CD4-positive, alpha-beta T cell treated with Interleukin-15 for 1 hour (primary cell): ENCODE measurements at places on chromosomes 3 and 15.

DNA sequence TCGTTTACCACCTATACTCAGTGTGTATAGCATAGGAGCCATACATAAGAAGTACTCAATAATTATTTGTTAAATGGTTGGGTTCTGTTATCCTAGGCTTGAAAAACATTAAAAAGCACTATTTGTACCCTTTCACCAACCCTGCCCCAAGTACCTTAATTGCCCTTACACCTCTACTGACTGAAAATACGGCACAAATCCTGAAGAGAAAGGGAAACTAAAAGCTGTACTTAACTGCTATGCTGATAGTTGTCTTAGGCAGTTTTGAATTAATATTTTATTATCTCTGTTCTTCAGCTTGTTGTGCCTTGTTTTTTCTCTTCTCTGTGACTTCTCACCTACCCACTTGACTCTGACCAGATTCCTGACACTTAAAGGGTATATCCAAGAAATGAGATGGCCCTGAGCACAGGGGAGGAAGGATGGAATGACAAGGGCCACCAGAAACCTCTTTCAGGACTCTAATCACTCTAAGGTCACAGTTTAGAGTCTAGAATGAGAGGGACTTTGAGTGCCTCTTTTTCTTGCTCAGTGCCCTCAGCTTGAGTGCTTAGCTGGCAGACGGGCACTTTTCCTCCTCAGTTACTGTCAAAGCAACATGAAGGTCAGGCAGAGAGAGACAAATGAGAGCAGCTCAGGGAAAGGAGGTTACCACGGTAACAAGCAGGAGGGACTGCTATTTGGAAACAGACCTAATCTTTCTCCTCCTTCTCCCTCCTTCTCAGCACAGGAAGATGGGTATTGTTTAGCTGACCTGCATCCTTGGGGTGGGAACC is 136.5 kb downstream of the ZNF609 start:
- DNase-seq, result no peak

- DNase-seq, result no peak
These were observed 132.6 kb upstream of the LIPC start for GRCh38 chr15:58298879-58299850.

- no peak for DNase-seq
These were observed 144.0 kb downstream of the SEMA6D start for GRCh38 chr15:47861111-47861903.

- DNase-seq, result no peak
These were observed 643.0 kb upstream of the GOLIM4 start for GRCh38 chr3:168738527-168739325.

DNA sequence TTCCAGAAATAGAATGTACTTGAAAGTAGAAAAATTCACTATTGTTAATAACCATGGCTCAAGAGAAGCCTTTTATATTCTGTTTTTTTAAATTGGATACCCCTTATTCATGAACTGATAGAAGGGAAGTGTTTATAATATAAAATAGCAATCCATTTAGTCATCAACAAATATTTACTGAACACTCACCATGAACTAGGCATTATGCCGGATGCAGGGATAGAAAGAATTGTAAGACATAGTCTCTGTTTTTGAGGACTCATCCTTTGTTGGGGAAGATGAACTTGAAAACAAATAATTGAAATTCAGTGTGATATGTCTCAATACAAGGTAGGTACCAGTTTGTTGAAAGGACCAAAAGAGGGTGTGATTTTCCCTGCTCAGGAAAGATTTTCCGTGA is 160.9 kb upstream of the SATB1 start:
- no peak for DNase-seq

- no peak for DNase-seq
These were observed 48.1 kb downstream of the PYDC2 start for GRCh38 chr3:191509078-191509477.

DNA sequence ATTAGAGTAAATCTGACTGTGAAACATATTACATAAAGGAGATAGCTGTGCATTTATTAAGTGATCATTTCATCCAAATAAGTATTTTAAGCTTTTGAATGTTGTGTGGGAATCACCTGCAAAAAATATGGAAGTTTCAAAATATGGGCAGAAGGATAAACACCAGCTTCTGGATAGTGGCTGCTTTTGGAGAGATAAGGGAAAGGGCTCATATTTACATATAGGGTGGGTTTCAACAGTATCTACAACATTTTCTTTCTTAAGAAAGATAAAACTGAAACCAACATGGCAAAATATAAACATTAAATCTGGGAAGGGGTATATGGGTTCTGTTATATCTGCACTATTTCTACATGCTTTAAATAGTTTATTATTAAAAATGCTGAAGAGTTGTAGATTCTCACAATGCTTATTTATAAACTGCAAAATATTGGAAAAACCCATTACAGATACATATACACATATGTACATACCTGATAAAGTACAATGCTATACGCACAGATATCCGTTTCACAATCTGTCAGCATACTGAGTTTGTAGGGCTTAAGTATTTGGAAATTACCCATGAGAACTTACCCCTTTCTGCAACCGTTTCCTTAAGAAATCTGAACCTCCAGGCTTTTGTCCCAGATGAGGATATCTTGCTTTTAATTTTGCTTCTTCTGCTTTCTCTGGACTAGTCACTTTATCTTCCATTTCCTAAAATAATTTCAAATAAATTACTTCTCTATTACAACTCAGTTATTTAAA is 12.1 kb downstream of the ARPP19 start:
- DNase-seq, result no peak

DNA sequence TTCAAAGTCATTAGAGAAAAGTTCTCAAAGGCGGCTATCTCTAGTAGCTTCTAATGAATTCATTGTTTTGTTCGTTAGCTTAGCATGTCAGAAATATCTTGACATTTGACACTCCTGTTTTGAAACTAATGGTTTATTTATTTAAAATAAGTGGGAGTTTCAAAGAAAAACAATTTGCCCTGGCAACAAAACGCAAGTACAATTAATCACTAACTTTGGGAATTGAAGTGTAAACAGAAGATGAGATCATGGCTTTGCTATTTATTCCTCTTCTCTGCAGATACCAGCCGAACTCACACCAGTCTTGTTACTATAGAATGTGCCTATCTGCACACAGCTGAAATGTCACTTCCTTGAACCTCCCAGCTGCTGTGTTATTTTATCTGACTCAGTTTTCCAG is 27.5 kb downstream of the MASP1 start:
- DNase-seq, result no peak

DNA sequence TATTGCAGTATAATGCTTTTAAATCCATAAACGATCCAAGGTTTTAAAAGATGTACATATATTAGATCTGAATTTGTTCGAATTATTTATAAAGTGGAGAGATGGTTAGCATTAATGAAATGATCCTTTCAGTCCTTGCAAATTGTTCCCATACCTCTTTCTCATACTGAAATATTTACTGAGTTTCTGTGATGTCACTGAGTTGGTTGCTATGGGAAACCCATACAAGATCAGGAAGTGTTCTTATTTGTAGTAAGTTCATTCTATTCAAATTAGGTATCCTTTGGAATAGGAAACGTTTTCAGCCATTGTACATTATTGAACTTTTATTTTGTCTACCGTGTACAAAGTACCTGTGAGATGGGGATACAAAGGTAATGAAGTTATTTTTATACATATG is 73.2 kb upstream of the CHL1 start:
- DNase-seq, result no peak

DNA sequence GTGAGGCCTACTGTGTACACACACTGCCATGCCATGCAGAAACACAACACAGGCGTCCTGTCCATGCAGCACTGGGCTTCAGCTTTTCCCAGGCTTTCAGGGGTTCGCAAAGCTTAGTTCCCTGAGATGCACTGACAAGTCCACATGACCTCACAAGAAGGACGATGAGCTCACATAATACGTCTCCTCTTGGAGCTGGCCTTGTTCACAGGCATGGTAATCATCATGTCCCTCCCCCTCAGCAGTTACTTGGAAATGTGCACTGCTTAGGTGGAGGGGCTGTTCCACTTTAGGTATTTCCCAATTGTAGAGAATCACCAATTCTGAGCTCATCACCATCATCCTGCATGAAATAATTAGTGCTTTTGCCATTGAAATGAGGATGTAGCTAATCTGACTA is 308.8 kb downstream of the LRTM1 start:
- DNase-seq, result no peak

DNA sequence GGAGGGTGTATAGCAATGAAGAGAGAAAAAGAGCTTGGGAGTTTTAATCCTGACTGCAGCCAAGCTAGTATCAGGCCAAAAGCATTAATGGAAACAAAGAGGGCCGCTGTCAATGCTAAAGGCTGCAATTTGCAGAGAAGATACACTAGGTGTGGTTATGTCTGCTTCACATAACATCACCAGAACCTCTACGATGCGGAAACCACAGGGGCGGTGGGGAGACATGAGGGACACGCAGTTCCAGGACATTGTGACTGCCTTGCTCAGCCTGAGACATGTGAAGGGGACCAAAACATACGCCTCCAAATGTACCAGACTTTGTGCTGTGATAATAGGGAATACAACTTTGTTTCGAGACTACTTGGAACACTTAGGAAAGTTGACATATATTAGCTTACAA is 88.4 kb downstream of the APBA2 start:
- peak; percentile 53 for DNase-seq

DNA sequence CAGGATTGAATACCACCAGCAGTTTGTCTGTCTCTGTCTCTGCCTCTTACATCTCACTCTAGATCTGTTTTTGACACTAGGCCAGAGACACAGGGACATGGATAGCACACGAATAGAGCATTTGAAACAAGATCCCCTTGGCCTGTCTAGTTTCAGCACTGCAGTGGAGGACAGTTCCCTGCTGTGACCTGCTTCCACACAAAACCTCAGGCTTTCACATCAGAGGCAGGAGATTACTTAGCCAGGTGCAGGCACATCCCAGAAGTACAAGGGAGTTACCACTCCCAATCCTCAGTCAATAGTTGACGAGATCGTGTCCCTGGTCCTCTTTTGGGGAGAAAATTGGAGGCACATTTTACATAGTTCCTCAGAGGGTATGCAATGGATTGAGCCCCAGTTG is 34.0 kb upstream of the CCK start:
- DNase-seq, result no peak

GRCh38 chr3:15496341-15496664 is 25.2 kb downstream of the COLQ start:
- no peak for DNase-seq

GRCh38 chr3:34065901-34066300 is 267.5 kb downstream of the PDCD6IP start:
- no peak for DNase-seq

DNA sequence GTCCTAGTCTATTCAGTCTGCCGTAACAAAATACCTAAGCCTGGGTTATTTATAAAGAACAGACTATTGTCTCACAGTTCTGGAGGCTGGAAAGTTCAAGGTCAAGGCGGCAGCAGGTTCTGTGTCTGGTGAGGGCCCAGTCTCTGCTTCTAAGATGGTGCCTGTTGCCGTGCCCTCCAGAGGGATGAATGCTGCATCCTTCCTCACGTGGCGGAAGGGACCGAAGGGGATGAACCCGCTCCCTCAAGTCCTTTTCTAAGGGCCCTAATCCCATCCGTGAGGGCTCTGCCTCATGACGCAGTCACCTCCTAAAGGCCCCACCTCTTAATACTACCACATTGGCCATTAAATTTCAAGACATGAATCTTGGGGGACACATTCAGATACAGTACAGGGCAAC is 133.7 kb downstream of the CHSY1 start:
- no peak for DNase-seq

DNA sequence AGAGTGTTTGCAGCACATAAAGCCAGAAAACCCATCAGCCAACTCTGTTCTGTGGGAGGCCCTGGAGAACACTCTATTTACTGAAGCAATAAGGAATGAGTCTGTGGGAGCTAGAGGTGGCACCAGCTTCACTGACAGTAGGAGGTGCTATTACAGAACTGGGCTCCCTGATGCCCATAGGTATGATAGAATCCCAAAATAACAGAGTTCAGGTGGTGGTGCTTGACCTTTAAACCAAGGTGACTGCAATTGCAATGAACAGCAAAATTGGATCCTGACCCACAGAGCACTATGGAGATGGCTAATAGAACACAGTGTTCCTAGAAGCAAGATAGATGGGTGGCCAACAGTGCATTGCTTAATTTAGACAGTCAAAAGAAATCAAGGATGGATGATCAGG is 95.4 kb upstream of the RNU6-1 start:
- DNase-seq, result no peak

- no peak for DNase-seq
These were observed 131.0 kb downstream of the MEX3B start for GRCh38 chr15:81914734-81915256.

GRCh38 chr15:76289582-76289981 is 21.7 kb downstream of the ETFA start:
- DNase-seq, result no peak

GRCh38 chr3:48565591-48566400 is 2.2 kb upstream of the UCN2 start:
- DNase-seq, result peak; percentile 48

GRCh38 chr3:100545371-100545770 is 53.0 kb downstream of the TMEM45A start:
- no peak for DNase-seq

GRCh38 chr3:189947948-189948723 is 172.6 kb downstream of the P3H2 start:
- no peak for DNase-seq

DNA sequence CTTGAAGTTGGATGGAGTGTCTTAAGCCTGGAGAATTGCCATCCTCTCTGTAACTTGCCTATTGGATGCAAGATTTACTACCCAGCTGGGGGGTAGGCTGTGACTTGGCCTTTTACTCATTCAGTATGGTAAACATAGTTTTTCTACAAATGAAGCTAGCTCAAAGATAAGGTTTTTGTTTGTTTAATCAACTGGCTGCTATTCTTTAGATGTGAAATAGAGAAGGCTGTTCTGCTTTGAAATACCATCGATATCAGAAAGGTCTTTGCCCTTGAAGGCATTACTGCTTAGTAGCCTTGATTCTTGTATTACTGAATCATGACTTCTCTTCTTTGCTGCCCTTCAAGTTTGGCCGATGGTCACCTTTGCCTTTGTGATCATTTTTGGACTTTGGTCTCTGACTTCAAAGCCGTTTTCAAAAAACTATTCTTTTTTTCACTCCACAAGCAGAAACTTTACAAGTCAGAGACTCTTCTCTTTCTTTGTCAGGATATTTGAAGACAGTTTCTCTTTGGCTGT is 83.1 kb downstream of the GAP43 start:
- DNase-seq, result no peak

DNA sequence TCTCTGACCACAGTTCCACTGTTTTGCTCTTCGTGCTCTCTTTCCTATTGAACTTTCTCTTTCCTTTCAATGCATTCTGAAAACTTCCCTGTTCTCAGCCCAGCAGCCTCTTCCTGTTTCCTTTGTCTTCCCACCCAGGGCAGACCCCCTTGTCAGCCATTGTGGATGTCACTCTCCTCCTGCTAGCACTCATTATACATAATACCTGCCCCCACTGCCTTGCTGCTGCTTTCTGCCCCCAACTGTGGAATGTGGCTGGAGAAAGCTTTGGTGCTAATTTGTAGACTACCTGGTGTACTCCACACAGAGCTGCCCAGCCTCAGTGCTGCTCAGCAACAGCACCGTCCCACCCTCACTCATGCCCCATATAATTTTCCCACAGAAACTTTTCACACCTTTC is 80.2 kb downstream of the CHCHD6 start:
- no peak for DNase-seq
